ENCODE measurements at places on chromosomes 16 and 17. TPM values are rescaled to one million over a fixed set of nuclear protein-coding genes. Genes with fewer than 3 reads are reported as not detected.

The COPZ2 gene
- not detected for total RNA-seq

The SLC38A8 gene
- not detected for total RNA-seq

The CLEC3A gene
- not detected for total RNA-seq

The EME1 gene
- total RNA-seq: 6.0 TPM

The PARD6A gene
- 3.2 TPM for total RNA-seq

The CCL3 gene
- total RNA-seq: not detected

The NAGS gene
- total RNA-seq: 1.6 TPM

The ENPP7 gene
- total RNA-seq: not detected

GRCh38 chr16:22270525-22270924 is 26.7 kb upstream of the POLR3E start:
- peaks cover 64% of the 10 kb centered on the region for H3K36me3 ChIP-seq
- peaks cover 4% of the 10 kb centered on the region for H3K4me1 ChIP-seq
- no peak overlapping the region for H3K4me3 ChIP-seq
- no peak overlapping the region for H3K27ac ChIP-seq

DNA sequence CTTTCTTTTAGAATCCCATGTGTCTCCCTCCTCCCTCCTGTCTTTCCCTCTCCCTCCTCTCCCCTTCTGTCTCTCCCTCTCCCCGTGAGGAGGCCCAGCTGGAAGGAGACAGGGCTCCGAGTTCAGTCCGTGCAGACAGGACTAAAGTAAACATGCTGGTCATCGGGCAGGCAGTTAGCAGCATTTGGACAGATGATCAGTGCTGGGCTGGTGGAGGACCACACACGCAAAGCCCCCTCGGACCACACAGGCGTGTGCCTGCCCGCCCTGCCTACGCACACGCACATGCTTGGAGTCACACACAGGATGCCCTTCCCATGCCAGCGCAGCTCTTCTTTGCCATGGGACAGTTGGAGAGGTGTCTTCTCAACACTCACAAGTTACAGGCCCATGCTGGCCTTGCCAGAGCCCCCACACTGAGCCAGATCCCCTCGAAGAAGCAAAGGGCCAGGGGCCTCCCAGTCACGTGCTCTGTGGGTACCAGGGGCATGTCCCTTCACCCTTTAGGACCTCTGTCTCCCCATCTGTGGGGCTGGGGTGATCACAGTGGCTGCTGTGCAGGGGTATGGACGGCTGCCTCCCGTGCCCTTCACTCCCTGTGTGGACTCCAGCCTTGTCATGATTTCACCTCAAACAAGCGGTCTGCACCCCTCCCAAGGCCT is 215.7 kb upstream of the FOXF1 start:
- peaks cover 92% of the 10 kb centered on the region for H3K27me3 ChIP-seq
- no peak for DNase-seq
- peaks cover 6% of the 10 kb centered on the region for H3K4me1 ChIP-seq

DNA sequence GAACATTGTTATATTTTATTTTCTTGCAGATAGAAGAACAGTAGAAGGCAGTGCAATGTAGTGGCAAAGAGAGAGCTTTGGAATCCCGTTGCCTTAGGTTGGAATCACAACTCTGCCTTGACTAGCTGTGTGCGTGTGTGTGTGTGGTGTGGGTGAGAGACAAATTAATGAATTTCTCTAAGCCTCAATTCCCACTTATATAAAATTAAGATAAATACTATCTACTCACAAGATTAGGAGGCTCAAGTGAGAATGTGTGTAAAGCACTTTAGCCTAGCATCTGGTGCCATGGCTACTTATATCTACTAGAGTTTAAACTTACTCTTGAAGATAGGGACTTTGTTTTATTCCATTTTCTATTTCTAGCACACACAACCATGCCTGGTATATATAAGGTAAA is 12.8 kb downstream of the CPD start:
- H3K4me1 ChIP-seq: peaks cover 1% of the 10 kb centered on the region
- peaks cover 22% of the 10 kb centered on the region for H3K36me3 ChIP-seq
- H3K4me3 ChIP-seq: no peak overlapping the region
- DNase-seq: no peak
- H3K27ac ChIP-seq: no peak overlapping the region

GRCh38 chr16:52357711-52358110 is 189.2 kb downstream of the TOX3 start:
- no peak for DNase-seq
- no peaks in the 10 kb centered on the region for H3K36me3 ChIP-seq
- no peak overlapping the region for H3K27ac ChIP-seq
- H3K27me3 ChIP-seq: no peaks in the 10 kb centered on the region
- no peak overlapping the region for H3K4me3 ChIP-seq
- H3K4me1 ChIP-seq: no peaks in the 10 kb centered on the region

DNA sequence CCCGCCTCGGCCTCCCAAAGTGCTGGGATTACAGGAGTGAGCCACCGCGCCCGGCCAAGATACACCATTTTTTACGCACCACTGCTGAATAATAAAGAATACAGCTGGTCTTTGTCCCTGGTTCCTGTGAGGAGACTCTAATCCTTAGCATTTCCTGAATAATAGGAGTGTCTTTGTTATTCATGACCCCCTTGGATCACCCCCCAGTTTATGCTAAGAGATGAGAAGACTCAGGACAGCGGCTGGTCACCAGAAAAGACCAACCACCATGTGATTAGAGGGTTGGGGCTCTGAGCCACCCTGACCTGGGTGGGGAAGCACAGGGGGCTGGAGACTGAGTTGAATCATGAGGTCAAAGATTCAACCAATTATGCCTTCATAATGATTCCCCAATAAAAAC is 17.3 kb downstream of the PHLPP2 start:
- peaks cover 26% of the 10 kb centered on the region for H3K4me1 ChIP-seq
- no peak for DNase-seq
- H3K36me3 ChIP-seq: peaks cover 9% of the 10 kb centered on the region
- H3K27ac ChIP-seq: peak overlapping the region; percentile 97

DNA sequence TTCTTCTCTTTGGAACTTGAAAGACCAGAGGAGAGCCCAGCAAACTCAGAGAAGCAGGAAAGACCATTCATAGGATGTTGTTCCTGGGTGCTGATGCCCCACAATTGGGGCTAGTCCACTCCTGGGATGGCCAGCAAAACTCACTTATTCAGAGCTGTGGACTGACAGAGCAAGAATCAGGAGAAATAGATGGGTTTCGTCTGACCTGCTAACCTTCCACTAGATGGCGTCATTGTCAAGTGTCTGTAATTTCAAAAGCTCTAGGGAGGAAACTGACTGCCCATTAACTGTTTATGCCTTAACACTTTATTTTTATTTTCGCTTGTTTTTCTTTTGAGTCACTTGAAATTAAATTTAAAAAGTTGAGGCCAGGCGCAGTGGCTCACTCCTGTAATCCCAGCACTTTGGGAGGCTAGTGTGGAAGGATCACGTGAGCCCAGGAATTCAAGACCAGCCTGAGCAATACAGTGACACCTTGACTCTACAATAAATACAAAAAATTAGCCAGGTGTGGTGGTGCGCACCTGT is 28.7 kb upstream of the MILR1 start:
- H3K27me3 ChIP-seq: no peaks in the 10 kb centered on the region
- no peaks in the 10 kb centered on the region for H3K36me3 ChIP-seq
- H3K27ac ChIP-seq: no peak overlapping the region
- DNase-seq: peak; percentile 87
- H3K4me3 ChIP-seq: no peak overlapping the region

- no peaks in the 10 kb centered on the region for H3K4me1 ChIP-seq
- no peak overlapping the region for H3K27ac ChIP-seq
- no peaks in the 10 kb centered on the region for H3K36me3 ChIP-seq
- no peaks in the 10 kb centered on the region for H3K27me3 ChIP-seq
- no peak overlapping the region for H3K4me3 ChIP-seq
- no peak for DNase-seq
Observed at GRCh38 chr16:49632086-49632794, 223.7 kb downstream of the ZNF423 start.

GRCh38 chr16:2535625-2536013 is 2.2 kb upstream of the PDPK1 start:
- DNase-seq: no peak
- H3K4me3 ChIP-seq: no peak overlapping the region
- H3K4me1 ChIP-seq: peaks cover 17% of the 10 kb centered on the region
- H3K27me3 ChIP-seq: no peaks in the 10 kb centered on the region
- H3K27ac ChIP-seq: no peak overlapping the region

DNA sequence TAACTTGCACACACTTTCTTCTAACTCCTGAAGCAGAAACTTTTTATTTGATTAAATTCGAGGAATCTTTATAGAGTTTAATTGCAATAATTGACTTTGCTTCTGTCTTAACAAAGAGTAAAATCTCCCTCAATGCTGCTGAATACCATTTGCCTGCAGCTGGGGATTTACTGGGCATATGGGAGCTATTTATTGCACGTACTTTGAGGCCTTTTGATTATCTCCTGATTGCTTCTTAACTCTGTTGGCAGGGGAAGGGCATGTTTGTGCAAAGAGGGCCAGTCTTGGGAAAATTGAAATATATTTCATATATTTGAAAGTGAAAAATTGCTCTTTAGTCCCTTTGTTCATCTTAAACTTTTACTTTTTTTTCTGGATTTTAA is 156.8 kb upstream of the CHMP6 start:
- no peak overlapping the region for H3K27ac ChIP-seq
- no peak for DNase-seq
- peaks cover 13% of the 10 kb centered on the region for H3K4me1 ChIP-seq
- no peak overlapping the region for H3K4me3 ChIP-seq
- no peaks in the 10 kb centered on the region for H3K27me3 ChIP-seq

DNA sequence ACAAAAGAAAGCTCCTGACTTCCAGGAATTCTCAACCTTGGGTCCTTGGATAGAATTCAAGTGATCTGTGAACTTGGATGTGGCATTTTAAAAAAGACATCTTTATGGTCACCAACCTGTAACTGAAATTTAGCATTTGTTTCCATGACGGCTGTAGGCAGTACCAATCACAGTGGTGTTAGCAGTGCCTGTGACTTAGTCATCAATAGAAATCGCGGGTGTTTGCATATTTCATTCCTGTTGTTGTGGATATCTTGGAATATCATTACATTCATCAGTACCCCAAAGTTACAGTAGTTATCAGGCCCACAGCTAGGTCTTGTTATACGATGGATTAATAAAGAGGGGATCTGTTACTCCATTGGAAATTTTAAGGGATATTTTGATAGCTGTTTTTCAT is 81.6 kb downstream of the CMIP start:
- DNase-seq: peak; percentile 16
- H3K4me1 ChIP-seq: peaks cover 61% of the 10 kb centered on the region
- peak overlapping the region; percentile 10 for H3K4me3 ChIP-seq
- H3K27ac ChIP-seq: peak overlapping the region; percentile 97
- H3K27me3 ChIP-seq: no peaks in the 10 kb centered on the region
- peaks cover 25% of the 10 kb centered on the region for H3K36me3 ChIP-seq

- DNase-seq: no peak
- H3K27ac ChIP-seq: no peak overlapping the region
- H3K27me3 ChIP-seq: no peaks in the 10 kb centered on the region
- H3K36me3 ChIP-seq: no peaks in the 10 kb centered on the region
Observed at GRCh38 chr17:44921122-44921882, 6.0 kb upstream of the GFAP start.

DNA sequence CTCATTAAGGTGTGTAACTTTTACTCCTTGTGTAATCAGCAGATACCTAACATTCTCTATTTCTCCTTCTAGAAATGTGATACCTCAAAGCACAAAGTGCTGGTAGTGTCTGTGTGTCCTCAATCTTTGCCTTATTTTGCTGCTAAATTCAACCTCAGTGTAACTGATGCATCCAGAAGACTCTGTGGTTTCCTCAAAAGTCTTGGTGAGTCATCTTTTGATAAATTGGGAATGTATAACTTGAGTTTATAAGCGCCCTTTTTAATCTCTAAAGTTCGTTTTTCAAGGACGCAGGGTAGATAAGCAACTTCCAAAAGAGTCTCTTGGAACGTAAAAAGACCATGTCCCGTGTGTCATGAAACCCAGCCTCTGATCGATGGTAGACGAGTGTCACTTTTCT is 10.2 kb downstream of the NARF start:
- peaks cover 55% of the 10 kb centered on the region for H3K36me3 ChIP-seq
- no peak for DNase-seq

DNA sequence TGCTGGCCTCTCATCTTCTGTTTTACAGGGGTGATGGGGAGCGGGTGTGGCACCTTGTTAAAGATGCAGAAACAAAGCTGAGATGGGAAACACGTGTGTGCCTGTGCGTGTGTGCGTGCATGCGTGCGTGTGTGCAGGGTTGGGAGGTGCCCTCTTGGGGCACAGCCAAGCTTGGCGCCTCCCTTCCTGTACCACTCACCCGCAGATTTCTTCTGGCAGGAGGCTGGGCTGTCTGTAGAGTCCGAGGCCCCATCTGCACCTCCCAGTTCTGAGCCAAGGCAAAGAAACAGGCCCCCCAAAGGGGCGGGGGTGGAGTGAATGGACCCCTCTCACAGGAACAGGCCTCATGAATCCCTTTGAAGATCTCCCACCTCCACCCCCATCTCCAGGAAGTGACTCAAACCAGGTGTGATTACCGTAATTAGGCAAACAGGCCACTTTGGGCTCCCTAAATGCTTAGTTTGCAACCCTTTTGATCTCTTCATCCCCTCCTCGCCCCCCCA is 20.9 kb downstream of the TNS4 start:
- no peak overlapping the region for H3K4me3 ChIP-seq
- peaks cover 100% of the 10 kb centered on the region for H3K36me3 ChIP-seq
- peak; percentile 73 for DNase-seq
- H3K27me3 ChIP-seq: no peaks in the 10 kb centered on the region
- peak overlapping the region; percentile 89 for H3K27ac ChIP-seq
- peaks cover 68% of the 10 kb centered on the region for H3K4me1 ChIP-seq

DNA sequence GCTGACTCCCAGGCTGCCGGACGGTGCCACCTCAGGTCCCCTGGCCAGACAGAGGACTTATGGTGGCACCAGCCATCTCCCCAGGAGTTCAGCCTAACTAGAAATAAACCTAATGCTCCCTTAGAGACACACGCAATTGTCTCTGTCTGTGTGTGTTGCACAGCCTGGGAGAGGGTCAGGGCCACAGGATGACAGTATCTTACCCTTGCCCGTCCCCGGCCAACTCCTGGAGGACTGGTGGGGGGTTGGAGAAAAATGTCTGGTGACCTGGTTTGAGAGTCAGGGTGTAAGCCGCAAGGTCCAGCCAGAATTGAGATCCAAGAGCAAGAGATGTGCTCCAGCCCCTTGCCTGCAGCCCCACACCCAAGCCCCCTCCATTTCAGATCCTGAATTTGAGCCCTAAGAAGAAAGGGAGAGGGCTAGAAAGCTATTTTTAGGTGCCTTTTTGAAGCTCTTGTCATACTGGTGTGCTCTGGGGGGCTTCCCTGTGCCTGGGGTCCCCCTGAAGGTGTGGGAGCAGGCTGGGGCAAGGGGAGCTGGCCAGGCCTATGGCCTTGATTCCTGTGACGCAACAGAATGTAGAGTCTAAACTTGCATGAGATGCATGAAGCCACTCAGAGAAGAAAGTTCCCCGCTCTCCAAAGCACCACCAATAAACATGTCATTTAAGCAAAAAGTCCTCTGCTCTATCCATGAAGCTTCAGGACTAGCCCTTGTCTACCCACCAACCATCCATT is 12.9 kb downstream of the ZNF319 start:
- H3K4me3 ChIP-seq: no peak overlapping the region
- peaks cover under 1% of the 10 kb centered on the region for H3K36me3 ChIP-seq
- DNase-seq: no peak
- H3K4me1 ChIP-seq: peaks cover 12% of the 10 kb centered on the region

All from MCF 10A (cell line).